ENCODE measurements at places on chromosomes 4 and X. TPM values are rescaled to one million over a fixed set of nuclear protein-coding genes. Genes with fewer than 3 reads are reported as not detected.

DNA sequence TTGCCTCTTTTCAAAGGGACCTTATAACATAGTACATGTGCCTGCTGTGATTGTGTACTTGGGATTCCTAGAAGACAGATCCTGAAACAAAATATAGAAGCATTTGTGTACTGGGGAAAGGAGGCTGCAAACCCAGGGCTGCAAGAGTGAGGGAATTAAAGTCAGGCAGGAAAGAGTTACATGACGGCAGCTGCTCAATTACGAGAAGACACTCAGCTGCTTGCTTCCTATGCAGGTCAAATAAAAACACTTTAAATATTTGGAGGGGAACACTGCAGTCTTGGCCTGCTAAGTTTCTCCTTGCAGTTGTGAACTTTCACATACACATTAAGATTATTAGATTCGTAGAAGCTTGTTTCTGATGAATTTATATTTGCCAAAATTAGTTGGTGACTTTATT lies 191.9 kb upstream of the CXCL13 start:
- no peak for DNase-seq

GRCh38 chrX:121479406-121479805 lies 432.0 kb downstream of the GLUD2 start:
- no peak for DNase-seq

- no peak for DNase-seq
Measured at GRCh38 chr4:180751009-180751408, 1492.2 kb upstream of the TENM3 start.

DNA sequence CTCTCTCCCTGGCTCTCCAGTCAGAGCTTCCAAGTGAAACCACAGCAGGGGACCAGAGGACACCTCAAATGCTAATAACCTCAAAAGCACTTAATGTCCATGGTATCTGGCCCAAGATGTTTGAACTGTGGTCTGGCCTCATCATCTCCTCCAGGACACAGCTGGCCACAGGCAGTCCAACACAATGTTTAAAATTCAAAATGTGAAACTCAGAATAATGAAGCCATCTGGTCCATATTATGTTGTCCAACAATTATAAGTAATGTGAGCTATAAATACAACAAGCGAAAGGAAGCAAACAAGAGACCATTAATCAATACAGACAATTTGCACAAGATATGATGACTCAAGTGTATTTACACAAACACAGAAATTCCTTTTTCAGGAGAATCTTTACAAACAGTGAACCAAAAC lies 90.7 kb upstream of the S100G start:
- DNase-seq: no peak

DNA sequence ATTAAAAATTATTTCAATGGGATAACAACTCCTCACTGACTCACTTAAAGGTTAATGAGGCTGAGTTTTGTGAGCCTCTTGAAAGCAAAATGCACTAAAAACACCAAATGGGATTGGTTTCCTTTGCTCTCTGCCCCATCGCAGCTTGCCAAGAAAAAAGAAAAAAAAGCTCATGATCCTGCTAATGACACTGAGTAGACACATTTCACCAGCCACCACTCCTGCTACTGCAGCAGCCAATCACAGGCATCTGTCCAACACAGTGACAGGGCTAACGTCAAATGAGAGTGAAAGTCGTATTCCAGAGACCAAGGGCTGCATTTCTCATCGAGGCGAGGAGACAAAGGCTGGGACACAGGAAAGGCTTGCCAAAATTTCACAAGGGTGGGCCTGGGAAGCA lies 5.2 kb downstream of the APBB2 start:
- no peak for DNase-seq

DNA sequence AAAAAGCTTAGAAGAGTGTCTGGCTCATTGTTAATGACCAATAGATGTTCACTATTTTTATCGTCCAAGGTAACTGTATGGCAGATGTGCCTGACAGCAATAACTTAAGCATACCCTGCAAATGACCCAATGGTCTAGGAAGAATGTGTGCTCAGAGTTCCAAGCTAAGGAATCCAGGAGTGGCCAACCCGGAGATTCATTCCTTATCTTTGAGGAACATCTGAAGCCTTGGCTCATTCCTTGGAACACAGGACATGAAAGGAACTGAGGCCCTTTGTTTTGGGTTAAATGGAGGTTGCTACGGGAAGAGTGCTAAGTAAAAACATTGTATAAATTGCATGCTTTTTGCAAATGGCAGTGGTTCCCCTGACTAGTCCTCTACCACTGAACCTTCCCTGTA lies 38.9 kb upstream of the EFNB1 start:
- no peak for DNase-seq

GRCh38 chr4:106624671-106625070 lies 256.1 kb upstream of the GIMD1 start:
- no peak for DNase-seq

GRCh38 chr4:143351774-143352451 lies 15.2 kb downstream of the GAB1 start:
- no peak for DNase-seq

DNA sequence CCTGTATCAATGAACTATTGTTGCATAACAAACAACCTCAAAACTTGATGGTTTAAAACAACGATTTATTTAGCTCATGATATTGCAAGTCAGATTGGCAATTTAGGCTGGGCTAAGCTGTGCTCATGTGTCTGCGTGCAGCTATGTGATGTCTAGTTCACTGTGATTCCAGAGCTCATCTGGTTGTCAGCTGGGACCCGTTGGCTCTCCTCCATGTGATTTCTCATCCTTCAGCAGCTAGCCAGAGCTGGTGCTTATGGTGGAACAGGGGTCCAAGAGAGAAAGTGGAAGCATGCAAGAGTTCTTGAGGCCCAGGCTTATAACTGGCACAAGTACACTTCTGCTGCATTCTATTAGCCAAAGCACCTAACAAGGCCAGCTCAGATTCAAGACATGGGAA lies 28.8 kb upstream of the TRPC3 start:
- no peak for DNase-seq

DNA sequence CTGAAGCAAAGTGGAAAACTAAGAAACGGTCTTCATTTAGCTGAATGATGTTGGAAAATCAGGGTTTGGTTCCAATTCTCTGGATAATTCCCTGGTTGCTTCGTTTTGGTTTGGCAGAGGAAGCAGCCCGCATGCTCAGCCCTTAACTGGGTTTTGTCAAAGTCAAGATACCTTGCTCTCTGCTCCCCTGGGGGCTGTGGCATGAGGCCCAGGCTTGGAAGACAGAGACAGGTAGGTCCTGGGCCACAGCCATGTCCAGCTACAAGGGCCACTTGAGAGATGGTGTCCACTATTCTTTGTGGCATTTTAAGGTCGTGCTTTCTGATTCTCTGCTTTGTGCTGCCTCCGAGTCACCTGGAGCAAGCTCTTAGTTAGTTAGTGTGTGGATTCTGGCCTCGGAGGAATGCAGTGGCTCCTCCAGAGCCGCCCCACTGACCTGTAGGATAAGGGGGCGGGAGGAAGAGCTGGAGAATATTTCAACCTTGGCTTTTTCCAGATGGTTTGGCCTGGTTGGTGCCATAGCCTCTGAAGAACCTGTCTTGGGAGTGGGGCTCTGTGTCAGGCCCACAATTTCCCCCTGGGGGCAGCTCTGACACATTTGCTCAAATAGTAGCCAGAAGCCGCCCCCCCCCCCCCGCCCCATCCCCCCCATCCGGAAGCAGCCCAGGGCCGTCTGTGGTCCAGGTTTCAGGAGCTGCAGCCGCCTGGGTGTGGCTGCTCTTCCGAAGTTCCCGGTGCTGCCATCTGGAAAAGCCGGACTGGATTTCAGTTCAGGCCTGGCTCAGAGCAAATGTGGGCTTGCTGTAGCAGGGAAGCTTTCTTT lies 147.1 kb downstream of the NHS start:
- no peak for DNase-seq

GRCh38 chr4:7861440-7861881 lies 78.2 kb downstream of the AFAP1 start:
- no peak for DNase-seq

DNA sequence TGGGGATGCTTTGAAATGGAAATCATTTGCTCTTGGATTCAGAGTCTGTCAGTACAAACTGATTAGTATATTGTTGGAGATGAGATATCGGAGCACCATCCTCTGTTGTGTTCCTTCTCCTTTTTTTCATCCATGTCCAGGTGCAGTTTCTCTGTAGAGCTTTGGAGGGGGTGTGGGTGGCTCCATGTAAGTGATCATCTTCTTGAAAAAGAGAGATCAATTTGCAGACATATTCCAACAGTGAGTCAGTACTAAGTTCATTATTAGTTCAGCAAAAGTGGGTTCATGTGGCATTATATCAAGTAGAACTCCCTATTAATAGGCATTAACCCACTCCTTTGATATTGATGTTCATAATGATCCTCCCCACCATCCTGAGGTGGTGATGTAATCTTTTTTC lies 18.9 kb downstream of the FRAS1 start:
- no peak for DNase-seq

DNA sequence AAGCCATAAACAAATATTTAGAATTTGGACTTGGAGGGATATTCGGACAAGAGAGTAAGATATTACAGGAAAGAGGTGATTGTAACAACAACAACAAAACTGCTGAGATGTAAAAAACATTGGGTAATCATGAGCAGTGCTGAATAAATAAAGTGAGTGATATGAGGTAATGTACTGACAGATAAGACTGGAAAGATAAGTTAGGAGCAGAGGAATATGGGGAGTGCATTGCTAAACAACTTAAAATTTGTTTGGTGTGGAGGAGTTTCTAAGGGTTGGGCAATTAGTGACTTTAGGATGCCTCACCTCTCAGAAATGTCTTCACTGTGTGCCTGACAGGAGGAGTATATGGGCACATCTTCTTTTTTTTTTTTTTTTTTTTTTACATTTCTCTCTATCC lies 637.8 kb upstream of the GRIA3 start:
- DNase-seq: no peak

DNA sequence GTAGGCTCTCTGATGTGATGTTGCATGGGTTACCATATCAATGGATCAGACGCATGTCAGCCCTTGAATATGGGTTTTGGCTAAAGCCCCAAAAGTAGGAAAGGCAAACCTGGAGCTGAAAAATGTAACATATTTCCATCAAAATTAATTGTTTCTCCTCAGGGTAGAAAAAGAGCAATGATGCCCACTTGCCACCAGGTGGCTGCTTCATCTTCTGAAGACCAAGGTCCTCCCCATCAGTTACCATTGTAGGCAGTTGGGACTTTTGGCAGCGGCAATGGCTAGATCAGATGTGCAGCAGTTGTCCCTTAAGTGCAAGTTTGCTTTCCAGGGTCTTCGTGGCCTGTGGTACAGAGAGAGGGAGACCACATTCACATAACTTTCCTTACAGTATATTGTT lies 118.2 kb downstream of the NAF1 start:
- no peak for DNase-seq

DNA sequence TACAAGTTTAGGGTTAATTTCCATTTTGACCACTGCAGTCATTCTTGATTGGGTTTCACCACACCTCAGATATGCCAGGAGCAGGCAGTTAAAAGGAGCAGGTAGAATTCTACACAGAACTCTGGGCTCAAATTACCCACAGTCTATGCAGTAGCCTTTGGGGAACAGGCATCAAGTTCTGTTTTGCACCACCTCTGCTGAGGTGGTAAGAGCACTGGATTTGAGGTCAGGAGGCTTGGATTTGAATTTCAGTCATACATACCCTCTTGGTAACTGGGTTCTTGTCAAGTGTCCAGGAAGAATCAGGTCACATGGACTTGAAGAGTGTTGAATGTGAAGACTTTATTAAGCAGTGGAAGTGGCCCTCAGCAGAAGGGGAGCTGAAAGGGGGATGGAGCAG lies 40.4 kb upstream of the PGK1 start:
- no peak for DNase-seq

Gene HTR2C
- total RNA-seq: 3.4 TPM

Gene MAGEC1
- total RNA-seq: not detected

Gene RS1
- total RNA-seq: not detected

Gene CFAP47
- 0.37 TPM for total RNA-seq

Gene FRMPD4
- total RNA-seq: 0.85 TPM
